ENCODE measurements at places on chromosomes 1 and 21. TPM values are rescaled to one million over a fixed set of nuclear protein-coding genes. Genes with fewer than 3 reads are reported as not detected.

SIK1 gene
- total RNA-seq: 14.0 TPM

- no peak for DNase-seq
Measured at GRCh38 chr1:176479971-176480370, 17.0 kb downstream of the PAPPA2 start.

TSPEAR gene
- not detected for total RNA-seq

DNA sequence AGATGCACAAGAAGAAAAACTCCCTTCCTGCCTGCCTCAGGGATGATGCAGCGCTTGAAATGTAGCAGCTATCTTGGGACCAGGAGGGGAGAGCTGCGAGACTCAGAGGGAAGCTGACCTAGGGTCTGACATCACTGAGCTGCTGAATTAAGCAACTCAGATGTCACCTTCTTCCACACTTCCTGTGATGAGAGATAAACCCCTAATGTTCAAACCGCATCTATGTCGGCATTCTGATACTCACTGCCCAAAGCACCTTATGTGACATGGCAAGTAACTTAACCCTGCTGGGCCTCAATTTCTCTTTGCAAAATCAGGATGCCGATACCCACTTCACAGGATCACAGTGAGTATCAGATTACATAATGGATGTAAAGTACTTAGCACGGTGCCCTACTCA, 9.1 kb upstream of the AK2 start:
- no peak for DNase-seq

GRCh38 chr1:89953131-89953626, 41.7 kb upstream of the ZNF326 start:
- DNase-seq: peak; percentile 19

LINGO4 gene
- 0.08 TPM for total RNA-seq

GRCh38 chr1:87115891-87116290, 201.5 kb downstream of the HS2ST1 start:
- DNase-seq: no peak

DNA sequence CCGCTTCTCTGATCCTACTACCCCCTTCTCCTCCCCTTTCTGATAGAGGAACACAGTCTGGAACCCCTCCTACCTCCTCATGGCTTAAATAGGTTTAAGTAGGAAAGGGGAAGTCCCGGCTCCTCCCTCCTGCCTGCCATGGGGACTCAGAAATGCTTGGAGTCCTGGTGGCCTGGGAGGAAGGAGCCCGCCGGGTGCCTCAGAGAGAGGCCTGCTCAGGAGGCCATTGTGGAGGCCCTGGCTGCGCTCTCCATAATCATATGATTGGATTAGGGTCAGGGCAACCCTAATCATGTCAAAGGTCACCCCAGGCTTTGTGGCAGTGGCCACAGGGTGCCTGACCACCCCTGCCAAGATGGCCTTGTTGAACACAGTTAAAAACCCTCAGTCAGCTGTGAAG, 29.0 kb downstream of the WNT3A start:
- no peak for DNase-seq

DNA sequence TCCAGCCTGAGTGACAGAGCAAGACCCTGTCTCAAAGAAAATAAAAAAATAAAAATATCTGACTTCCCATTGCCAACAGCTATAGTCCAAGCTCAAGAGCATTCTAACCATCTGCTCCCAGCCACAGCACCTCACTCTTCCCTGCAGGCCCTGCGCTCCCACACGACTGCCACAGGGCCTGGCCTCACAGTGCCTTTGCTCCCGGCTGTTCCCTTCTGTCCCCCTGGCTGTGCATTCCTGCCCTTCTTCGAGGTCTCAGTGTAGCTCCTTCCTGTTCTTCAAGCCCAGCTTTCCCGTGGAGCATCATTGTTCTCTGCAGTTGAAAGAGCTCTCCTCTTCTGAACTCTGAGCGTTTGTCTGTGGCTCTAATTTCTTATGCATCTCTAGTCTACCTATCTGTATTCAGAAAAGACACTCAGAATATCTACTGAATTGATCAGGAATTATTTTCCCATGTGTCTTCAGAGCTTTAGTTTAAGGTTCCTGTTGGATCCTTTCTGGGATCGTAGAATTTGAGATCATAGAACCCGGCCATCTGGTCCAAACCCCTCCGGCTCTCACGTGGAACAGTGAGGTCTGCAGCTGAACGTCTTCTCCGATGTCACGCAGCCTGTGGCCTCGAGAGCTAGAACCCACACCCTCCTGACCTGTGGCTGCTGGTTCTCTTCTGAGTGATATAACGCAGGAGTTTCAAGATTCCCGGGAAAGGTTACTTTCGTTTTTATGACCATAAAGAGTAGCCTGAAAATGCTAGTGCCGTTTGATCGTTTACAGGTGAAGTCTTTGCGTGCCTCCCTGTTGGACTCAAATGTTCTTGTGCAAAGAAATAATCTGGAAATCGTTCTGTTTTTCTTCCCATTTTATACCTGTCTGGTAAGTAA, 54.4 kb downstream of the DOP1B start:
- no peak for DNase-seq

NUDT4B gene
- total RNA-seq: 1.5 TPM

ARHGEF16 gene
- 0.13 TPM for total RNA-seq

DNA sequence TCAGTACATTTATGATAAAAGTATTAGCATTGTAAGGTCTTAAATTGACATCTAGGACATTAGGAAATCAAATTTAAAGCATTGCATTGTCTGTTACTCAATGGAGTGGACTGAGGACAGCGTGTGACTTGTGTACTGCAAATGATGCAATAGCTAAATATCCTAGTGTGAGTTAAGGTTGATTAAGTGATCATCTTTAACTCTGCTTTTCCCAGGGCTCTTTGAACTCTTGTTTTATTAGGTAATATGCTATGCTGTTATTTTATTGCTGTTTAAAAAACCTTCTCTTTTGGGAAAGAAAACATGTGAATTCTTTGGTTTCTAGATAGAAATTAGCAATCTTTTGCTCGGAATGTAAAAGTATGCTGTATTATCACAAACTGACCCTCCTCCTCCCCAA, 38.6 kb downstream of the NFIA start:
- no peak for DNase-seq

DNA sequence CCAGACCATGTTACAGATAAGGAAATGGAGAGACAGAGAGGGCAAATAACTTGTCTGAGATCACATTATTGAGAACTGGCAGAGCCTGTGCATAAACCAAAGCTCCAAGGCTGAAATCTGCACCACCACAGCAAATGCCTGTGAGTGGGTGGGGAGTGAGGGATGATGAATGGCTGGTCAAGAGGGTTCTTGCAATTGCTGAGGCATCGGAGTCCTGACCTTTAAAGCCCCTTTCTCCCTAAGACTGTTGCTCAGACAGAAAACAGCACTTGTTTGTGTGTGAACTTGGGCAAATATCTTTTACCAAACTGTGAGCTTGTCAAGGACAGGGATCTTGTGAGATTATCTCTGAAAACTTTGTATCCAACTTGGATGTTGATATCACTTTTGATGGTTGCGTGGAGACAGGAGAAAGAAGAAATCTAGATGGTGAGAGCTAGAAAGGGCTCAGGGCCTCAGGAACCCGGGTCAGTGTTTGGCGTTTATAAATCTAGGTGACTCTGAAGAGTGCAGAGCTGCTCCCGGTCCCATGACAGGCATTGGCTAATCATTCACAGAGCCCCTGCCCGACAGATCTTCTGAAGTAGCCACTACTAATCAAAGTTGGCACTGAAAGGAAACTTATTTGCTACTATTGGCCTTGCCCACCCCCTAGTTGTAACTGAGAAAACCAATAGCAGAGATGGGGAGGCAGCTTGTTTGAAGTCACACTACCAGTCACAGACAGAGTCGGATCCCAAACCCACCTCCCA, 122.3 kb downstream of the FOXD2 start:
- no peak for DNase-seq

DNA sequence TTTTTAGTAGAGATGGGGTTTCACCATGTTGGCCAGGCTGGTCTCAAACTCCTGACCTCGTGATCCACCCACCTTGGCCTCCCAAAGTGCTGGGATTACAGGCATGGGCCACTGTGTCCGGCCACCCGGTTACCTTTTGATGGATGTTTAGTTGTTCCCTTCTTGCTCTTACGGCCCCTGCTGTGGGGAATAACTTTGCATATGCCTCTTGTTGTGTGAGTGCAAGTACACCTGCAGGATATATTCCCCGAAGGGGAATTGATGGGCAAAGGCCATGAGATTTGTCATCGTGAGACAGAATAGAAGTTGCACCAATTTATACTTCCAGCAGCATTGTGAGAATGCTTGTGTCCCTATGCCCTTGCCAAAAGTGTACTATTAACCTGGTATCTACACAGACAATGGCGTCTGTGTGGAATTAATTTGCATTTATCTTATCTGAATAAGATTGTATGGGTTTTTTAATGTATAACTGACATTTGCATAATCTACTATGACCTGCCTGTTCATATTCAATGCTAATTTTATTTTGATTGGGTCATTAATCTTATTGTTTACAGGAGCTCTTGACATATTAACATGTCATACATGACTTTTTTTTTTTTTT, 8.1 kb downstream of the IL6R start:
- DNase-seq: no peak

DNA sequence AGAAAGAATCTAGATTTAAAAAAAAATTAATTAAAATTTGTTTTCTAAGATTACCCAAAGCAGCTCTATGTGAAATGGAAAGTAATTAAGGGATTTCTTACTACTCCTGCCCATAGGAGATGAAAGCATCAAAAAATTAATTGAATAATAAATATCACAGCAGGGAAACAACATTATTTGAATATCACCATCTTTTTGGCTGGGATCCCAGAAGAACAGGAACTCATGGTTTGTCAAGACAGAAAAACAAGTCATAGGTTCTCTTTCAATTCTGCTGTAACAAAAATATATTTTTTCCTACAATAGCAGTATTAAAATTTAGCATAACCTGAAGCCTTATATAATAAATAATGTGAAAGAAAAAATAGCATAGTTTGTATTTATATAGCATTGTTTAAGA, 1713.4 kb downstream of the NCAM2 start:
- no peak for DNase-seq

NMNAT2 gene
- total RNA-seq: not detected

DNA sequence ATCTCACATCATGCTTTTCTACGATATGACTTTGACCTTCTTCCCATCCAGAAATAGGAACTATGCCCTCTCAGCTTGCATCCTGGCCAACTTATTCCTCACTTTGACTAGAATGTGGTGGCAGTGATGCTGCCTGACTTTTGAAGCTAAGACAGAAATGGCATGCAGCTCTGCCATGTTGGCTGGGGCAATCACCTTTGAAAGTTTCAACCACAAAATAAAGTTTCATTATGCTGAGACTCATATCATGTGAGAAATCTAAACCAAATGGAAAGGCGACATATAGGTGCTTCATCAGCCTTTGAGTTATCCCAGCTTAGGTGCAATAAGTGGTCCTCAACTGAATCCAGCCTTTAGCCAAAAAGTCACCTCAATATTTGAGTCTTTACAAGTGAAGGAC, 370.0 kb upstream of the CHRM3 start:
- no peak for DNase-seq

DNA sequence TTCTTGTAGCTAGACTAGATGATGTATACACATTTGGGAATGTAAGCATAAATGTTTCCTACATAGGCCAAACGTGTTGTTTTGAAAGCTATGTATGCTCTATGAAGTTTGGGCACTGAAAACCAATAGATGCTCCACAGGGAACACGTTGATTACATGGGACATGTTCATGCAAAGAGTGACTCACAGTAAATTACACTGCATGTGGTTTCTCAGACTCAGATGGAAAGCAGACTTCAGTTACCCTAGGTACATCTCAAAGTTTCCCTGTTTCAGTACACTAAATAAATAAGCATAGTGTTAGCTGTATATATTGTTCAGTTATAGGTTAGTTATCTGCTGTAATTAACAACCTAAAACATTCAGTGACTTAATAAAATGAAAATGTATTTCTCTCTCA, 301.9 kb upstream of the RUNX1 start:
- no peak for DNase-seq

GRCh38 chr1:85465099-85465785, at the start of gene DDAH1:
DDAH1 (minus strand) TSS chr1:85465159; CDS start chr1:85465045, 114 bp downstream.
- no peak for DNase-seq

DNA sequence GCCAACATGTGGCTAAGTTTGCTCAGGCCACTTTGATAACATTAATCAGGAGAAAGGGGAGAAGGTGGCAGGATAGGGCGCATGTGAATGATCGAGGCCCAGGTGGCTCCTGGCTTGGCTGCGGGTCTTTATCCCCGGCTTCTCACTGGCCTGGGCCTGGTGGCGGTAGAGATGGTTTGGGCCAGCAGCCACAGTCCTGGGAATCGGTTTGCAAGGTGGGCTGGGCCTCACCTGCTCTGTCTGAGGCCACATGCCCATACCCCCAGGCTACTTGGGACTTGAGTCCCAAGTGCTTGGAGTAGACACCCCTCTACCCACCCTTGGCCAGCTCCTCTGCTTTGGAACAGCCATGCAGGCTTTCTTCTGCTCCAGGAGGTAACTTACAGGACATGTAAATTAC, 49.7 kb upstream of the DISP3 start:
- no peak for DNase-seq

- DNase-seq: no peak
Measured at GRCh38 chr1:101298663-101299062, 61.8 kb downstream of the S1PR1 start.

DNA sequence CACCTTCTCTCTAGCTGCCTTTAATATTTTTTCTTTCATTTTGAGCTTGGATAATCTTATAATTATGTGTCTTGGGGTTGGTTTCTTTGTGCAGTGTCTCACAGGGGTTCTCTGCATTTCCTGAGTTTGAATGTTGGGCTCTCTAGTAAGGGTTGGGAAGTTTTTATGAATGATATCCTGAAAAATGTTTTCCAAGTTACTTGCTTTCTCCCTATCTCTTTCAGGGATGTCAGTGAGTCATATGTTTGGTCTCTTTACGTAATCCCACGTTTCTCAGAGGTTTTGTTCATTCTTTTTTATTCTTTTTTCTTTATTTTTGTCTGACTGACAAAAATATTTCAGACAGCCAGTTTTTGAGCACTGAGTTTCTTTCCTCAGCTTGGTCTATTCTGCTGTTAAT, 55.4 kb upstream of the CCDC190 start:
- no peak for DNase-seq

DNA sequence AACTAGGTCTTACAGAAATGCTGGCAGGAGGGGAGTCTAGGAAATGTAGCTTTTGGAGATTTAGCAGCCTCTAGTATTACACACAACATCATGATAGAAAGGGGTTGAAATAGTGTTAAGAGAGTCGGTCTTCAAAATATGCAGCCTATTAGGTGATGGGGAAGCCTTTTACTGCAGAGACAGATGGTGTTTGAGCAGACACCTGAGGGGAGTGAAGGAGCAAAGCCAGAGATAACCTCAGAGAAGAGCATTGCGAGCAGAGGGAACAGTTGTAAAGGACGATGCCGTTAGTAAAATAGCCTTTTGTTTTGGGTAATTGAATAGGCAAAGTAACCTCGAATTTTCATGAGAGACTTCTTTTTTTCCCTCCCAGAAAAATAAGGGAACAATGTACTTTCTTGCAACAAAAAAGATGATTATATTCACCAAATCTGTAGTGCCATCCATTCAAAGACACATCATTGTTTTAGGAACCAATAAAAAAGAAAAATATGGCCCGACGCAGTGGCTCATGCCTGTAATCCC, 66.3 kb upstream of the KIF1B start:
- no peak for DNase-seq

CYP4A22 gene
- total RNA-seq: not detected

GRCh38 chr1:923131-923990, at the start of gene SAMD11:
SAMD11 (plus strand) TSS chr1:923923; CDS start chr1:924432, 509 bp downstream.
- peak; percentile 50 for DNase-seq

- DNase-seq: no peak
Measured at GRCh38 chr1:96145492-96145891, 576.1 kb upstream of the PTBP2 start.

AK5 gene
- 4.9 TPM for total RNA-seq
